ENCODE measurements at places on chromosomes 2 and 18.

DNA sequence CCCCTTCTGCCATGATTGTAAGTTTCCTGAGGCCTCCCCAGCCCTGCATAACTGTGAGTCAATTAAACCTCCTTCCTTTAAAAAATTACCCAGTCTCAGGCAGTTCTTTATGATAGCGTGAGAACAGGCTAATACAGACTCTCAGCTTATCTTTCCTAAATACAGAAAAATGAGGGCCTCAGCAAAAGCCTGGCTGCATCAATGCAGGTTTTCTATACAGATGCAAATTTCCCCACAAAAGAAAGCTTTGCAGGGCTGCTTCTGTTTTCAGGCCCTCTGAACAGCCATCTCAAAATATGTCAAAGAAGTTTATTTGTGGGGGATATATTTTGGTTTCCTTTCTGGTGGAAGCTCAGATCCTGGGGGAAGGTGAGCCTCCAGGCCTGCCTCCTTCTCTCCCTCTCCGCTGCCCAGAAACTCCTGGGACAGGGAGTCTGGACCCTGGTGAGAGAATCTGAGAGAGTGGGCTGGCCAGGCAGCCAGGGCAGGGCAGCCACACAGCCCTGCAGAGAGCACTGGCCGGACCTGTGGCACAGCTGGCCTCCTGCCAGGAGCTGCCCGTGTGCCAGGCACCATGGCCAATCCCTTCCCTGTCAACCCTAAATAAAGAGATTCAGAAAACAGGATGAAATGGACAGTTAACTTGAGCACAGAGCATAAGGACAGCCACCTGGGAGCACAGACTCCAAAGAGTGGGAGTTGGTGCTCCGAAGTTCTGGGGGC lies 21.6 kb upstream of the AGXT start:
- no peaks in the 10 kb centered on the region for H3K36me3 ChIP-seq
- no peaks in the 10 kb centered on the region for H3K4me1 ChIP-seq
- H3K27me3 ChIP-seq = no peaks in the 10 kb centered on the region
- H3K27ac ChIP-seq = no peak overlapping the region
- DNase-seq = no peak

DNA sequence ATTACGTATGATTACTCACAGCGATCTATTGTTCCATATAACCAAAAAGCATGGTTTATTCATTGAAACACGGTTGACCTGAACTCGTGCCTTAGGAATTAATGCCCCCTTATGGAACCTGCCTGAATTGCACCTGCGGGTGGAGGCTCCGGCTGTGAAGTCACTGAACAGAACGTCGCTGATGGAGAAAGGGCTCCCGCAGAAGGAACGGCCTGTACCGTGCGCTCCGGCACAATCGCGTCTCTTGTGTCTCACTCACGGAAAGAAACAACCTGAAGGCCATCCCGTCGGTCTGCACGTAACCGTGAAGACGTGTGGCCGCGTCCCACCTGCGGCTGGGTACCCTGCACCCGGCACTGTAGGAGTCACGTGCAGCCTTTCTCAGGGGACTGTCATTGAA lies 133.1 kb downstream of the NFATC1 start:
- DNase-seq = peak; percentile 71
- no peak overlapping the region for H3K4me3 ChIP-seq
- peaks cover 26% of the 10 kb centered on the region for H3K4me1 ChIP-seq

- H3K27ac ChIP-seq = no peak overlapping the region
- peaks cover 79% of the 10 kb centered on the region for H3K36me3 ChIP-seq
- H3K4me1 ChIP-seq = no peaks in the 10 kb centered on the region
- H3K27me3 ChIP-seq = no peaks in the 10 kb centered on the region
- H3K4me3 ChIP-seq = no peak overlapping the region
Observed at GRCh38 chr2:9519250-9519649, 36.4 kb downstream of the ADAM17 start.

- no peaks in the 10 kb centered on the region for H3K4me1 ChIP-seq
- no peaks in the 10 kb centered on the region for H3K36me3 ChIP-seq
- DNase-seq = no peak
- H3K27me3 ChIP-seq = no peaks in the 10 kb centered on the region
- H3K4me3 ChIP-seq = no peak overlapping the region
Observed at GRCh38 chr18:44945888-44946401, 265.3 kb downstream of the SETBP1 start.

- no peak overlapping the region for H3K27ac ChIP-seq
- peaks cover 3% of the 10 kb centered on the region for H3K27me3 ChIP-seq
- H3K36me3 ChIP-seq = no peaks in the 10 kb centered on the region
- no peaks in the 10 kb centered on the region for H3K4me1 ChIP-seq
- H3K4me3 ChIP-seq = no peak overlapping the region
- DNase-seq = no peak
Observed at GRCh38 chr2:31704561-31705212, 123.9 kb upstream of the SRD5A2 start.

- no peaks in the 10 kb centered on the region for H3K36me3 ChIP-seq
- DNase-seq = peak; percentile 8
- H3K4me3 ChIP-seq = no peak overlapping the region
- H3K27me3 ChIP-seq = no peaks in the 10 kb centered on the region
- H3K4me1 ChIP-seq = no peaks in the 10 kb centered on the region
Observed at GRCh38 chr2:128358941-128359731, 40.5 kb upstream of the HS6ST1 start.

DNA sequence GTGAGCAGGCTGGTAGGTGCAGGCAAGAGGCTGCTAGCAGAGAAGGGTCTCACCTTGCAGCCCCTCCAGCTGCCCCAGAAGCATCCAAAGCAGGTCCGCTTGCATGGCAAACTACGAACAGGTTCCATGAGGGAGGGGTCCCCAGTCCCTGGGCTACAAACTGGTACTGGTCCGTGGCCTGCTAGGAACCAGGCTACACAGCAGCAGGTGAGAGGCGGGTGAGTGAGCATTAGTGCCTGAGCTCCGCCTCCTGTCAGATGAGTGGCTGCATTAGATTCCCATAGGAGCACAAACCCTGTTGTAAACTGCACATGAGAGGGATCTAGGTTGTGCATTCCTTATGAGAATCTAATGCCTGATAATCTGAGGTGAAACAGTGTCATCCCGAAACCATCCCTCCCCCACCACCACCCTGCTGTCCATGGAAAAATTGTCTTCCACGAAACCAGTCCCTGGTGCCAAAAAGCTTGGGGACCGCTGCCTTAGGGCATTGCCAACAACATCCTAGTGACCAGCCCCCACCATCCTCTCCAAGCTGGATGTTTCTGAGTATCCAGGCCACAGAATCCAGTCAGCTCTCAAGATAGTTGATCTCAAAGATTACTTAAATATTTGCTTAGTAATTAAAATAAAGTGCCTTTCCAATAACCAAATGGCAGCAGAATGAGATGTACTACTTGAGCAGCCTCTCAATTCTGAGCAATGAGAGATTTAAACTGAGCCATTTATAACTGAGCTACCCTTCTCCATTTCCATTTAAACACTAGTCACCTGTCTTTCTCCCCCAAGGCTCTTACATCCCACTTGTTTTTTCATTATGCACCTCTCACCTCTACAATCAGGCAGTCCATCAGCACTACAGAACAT lies 32.4 kb downstream of the LRP2 start:
- no peaks in the 10 kb centered on the region for H3K4me1 ChIP-seq
- no peak for DNase-seq
- no peak overlapping the region for H3K4me3 ChIP-seq
- H3K27me3 ChIP-seq = no peaks in the 10 kb centered on the region
- no peak overlapping the region for H3K27ac ChIP-seq
- no peaks in the 10 kb centered on the region for H3K36me3 ChIP-seq

DNA sequence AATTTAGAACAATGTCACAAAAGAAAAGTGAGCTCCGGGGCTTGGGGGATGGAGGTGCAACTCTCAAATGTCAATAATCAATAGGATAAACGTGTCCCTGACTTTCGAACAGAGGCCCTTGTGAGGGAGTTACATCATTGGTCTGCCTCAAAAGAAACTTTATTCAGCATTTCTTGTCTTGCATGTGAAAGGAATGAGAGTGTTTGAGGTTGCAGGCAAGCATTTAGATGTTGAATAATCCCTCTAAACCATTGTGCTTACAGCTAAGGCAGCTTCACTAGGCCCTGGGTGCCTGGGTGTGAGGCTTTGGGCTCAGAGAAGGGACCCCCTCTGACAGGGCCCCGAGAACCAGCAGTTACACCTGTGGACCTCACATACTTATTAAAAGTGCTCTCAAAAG lies 28.6 kb upstream of the FHL2 start:
- H3K4me1 ChIP-seq = peaks cover 17% of the 10 kb centered on the region
- no peaks in the 10 kb centered on the region for H3K36me3 ChIP-seq
- no peak overlapping the region for H3K4me3 ChIP-seq
- H3K27ac ChIP-seq = no peak overlapping the region
- no peaks in the 10 kb centered on the region for H3K27me3 ChIP-seq

DNA sequence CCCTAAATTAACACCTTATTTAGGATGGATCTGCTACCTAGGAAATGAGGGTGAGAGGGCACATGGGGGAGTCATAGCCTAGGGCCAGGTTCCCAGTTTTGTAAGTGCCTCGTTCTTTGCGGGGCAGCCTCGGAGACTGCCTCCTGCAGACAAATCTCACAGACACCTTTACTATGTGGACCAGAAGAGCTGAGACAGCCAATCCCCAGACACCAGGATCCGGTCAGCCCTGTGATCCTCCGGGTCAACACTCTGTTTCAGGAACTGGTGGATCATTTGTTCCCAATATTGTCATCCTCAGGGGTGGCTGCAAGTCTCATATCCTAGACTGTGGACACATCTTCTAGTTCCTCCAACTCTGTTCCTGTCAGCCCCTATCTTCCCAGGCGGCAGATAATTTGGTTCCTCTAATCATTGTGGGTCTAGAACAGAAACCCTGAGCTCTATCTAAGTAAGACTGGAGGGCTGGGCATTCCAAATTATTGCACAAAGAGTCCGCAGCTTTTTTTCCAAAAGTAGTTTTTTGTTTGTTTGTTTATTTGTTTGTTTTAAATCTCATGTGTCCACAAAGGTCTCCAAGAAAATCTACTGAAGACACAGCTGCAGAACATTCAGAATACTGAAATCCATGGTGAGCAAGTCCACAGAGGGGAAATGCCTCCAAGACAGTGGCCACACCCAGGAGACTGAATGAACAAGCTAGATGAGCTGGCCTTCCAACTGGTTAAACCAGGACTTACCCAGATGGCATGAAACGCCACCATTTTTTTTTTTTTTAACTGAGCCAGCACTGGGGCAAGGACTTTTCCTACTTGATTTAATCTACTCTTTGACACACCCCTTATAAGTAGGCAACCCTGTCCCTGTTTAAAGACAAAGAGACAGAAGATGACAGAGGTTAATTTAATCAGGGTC lies 6.2 kb upstream of the GDF7 start:
- H3K27ac ChIP-seq = no peak overlapping the region
- no peak overlapping the region for H3K4me3 ChIP-seq
- no peak for DNase-seq
- H3K27me3 ChIP-seq = peaks cover 57% of the 10 kb centered on the region

GRCh38 chr18:9757827-9758621 lies 49.9 kb downstream of the RAB31 start:
- H3K36me3 ChIP-seq = no peaks in the 10 kb centered on the region
- H3K4me1 ChIP-seq = no peaks in the 10 kb centered on the region
- no peak overlapping the region for H3K27ac ChIP-seq
- DNase-seq = no peak
- no peak overlapping the region for H3K4me3 ChIP-seq

GRCh38 chr2:100643906-100644501 lies 81.2 kb downstream of the PDCL3 start:
- no peaks in the 10 kb centered on the region for H3K27me3 ChIP-seq
- H3K4me3 ChIP-seq = peak overlapping the region; percentile 15

DNA sequence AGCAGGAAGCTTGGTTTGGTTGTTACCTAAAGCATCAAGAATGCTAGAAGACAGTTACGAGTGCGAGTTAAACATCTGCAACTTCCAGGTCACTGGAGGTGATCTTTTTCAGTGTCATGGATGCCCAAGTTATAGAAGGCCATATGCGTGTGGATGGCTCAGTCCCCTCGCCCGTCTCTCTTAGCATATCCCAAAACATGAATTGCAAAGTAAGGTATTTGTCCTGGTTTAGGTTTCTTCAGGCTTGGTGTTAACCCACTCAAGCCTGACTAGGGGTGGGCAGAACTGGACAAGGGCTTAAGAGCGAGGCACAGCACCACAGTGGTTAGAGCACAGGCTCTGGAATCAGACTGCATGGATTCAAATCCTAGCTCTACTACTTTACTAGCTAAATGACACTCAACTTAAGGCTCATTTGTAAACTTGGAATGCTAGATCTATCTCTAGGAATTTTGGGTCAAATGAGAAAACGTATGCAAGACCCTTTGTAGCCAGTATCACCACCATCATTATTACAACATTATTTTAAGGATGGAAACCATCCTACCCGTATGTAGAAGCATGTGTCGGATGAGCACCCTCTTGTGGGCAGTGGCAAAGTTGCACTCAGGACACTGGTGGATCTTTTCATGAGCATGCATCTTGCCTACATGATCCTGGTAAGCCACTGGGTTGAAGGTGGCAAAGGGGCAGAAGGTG lies 11.2 kb downstream of the ZNF142 start:
- no peak overlapping the region for H3K4me3 ChIP-seq
- H3K27ac ChIP-seq = no peak overlapping the region
- peak; percentile 25 for DNase-seq

- H3K27ac ChIP-seq = peak overlapping the region; percentile 97
Observed at GRCh38 chr2:148645539-148646230, 1.1 kb downstream of the EPC2 start.

DNA sequence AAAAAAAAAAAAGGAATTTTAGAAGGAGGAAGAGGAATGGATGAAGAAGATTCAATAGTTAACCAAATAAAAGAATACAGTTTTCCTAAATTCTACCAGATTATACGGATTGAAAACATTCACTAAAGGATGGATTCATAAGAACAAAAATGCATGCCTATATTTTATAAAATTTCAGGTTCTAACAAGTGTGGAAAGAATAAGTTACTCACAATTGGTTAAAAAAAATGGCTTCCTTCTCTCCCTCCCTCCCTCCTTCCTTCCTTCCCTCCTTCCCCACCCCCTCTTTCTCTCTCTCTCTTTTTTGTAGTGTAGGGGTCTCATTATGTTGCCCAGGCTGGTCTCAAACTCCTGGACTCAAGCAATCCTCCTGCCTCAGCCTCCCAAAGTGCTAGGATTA lies 1.6 kb upstream of the TP53I3 start:
- no peak overlapping the region for H3K4me3 ChIP-seq
- H3K4me1 ChIP-seq = peaks cover 19% of the 10 kb centered on the region
- no peak for DNase-seq
- peaks cover 10% of the 10 kb centered on the region for H3K36me3 ChIP-seq
- no peak overlapping the region for H3K27ac ChIP-seq

GRCh38 chr2:169480079-169480465 lies 778 bp downstream of the BBS5 start:
- H3K27ac ChIP-seq = no peak overlapping the region
- no peaks in the 10 kb centered on the region for H3K27me3 ChIP-seq
- H3K36me3 ChIP-seq = peaks cover 2% of the 10 kb centered on the region
- DNase-seq = no peak

GRCh38 chr2:44211183-44211582 lies 42.5 kb downstream of the PPM1B start:
- no peaks in the 10 kb centered on the region for H3K4me1 ChIP-seq
- H3K27ac ChIP-seq = no peak overlapping the region
- no peak for DNase-seq
- H3K4me3 ChIP-seq = no peak overlapping the region

GRCh38 chr2:205073433-205074020 lies 528.3 kb downstream of the PARD3B start:
- no peaks in the 10 kb centered on the region for H3K36me3 ChIP-seq
- H3K4me3 ChIP-seq = no peak overlapping the region
- no peak overlapping the region for H3K27ac ChIP-seq
- no peaks in the 10 kb centered on the region for H3K27me3 ChIP-seq

Data from CD4-positive, alpha-beta T cell (primary cell).